ENCODE measurements at places on chromosomes 1 and 21.

GRCh38 chr1:90613371-90613770 lies 103.7 kb downstream of the BARHL2 start:
- no peak for DNase-seq

DNA sequence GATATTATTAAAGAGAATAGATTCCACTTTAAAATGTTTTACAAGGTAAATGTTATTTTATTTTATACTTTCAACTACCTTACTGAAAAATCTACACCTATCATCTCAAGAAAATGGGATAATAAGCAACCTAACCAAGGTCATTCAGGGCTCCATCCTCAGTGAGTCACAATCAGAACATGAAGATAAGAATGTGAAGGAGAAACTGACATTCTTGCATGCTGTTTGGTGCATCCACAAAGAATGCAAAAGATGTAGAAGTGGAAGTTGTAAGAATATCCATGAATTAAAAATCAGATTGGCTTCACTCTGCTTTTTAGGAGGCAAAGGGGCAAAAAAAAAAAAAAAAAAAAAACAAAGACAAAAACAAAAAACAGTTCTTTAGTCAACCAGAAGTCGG lies 6.5 kb downstream of the WARS2 start:
- no peak for DNase-seq

DNA sequence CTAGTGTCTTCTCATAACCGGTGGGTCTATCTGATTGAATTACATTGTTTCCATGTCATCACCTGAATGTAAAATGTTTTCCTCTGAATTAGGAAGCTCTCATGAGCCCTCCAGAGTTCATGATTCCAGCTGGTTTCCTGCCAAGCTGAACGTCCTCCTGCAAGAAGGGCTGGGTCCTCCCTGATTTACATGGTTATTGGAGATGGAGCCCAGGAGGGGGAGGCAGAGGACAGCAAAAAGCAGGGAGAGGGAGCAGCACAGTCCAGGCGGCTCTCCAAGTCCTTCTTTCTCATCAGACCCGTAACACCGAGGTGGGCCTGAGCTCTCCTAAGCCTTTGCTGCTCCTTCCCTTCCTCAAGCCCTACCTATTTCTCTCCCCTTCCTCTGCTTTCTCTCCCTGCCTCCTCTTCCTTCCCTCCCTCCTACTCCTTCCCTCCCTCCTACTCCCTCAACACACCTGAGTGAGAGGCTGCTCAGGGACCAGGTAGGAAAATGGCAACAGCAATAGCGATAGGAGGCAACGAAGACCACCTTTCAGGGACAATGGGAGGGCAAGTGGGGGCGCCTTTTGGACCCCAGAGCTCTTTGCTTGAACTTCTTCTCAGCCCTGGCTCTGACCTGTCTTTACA lies 265.9 kb downstream of the PRDM2 start:
- peak; percentile 57 for DNase-seq

GRCh38 chr21:38376693-38377092 lies 119.9 kb downstream of the KCNJ15 start:
- no peak for DNase-seq

DNA sequence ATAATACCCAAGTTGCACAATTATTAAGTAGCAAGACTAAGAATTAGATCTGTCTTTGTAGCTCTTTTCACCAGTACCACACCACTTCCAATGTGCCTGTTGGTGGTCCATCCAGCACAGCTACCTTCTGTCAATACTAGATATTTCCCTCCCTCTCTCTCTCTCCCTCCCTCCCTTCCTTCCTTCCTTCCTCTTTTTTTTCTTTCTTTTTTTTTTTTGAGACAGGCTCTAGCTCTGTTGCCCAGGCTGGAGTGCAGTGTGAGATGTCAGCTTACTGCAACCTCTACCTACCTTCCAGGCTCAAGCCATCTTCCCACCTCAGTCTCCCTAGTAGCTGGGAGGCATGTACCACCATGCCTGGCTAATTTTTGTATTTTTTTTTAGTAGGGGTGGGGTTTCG lies 21.1 kb downstream of the KPNA6 start:
- DNase-seq: no peak

- no peak for DNase-seq
Measured at GRCh38 chr1:175754921-175755320, 11.5 kb upstream of the TNR start.

GRCh38 chr21:45838634-45839033 lies 142.9 kb upstream of the COL6A1 start:
- DNase-seq: no peak

GRCh38 chr1:17545356-17545755 lies 5.9 kb downstream of the ARHGEF10L start:
- no peak for DNase-seq

DNA sequence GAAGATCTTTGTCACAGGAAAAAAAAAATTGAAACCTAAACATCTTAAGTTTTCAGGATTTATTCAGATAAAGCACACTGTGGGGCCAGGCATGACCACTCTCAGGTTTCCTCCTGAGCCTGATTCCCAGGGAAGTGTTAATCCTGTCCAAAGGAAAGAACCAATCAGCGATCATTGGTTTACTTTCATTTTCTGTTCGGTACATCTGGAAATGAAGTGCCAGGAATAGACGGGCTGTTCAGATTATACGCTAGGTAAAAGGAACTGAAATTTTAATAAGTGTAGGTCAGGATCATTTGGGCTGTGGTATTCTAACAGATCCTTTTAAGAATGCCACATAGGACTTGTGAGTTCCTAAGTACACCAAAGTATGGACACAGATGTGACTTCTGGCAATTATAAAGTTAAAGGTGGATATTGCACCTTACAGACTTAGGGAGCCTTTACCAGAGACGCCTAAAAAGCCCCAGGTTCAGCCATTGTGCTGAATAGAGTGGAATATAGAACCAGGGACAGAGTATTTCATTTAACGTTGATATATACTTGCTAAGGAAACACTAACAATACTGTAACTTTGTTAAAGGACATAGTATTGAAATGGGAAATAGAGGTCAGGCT lies 9.3 kb upstream of the CACYBP start:
- peak; percentile 49 for DNase-seq

GRCh38 chr1:180271272-180272255 lies 41.5 kb downstream of the LHX4 start:
- no peak for DNase-seq

DNA sequence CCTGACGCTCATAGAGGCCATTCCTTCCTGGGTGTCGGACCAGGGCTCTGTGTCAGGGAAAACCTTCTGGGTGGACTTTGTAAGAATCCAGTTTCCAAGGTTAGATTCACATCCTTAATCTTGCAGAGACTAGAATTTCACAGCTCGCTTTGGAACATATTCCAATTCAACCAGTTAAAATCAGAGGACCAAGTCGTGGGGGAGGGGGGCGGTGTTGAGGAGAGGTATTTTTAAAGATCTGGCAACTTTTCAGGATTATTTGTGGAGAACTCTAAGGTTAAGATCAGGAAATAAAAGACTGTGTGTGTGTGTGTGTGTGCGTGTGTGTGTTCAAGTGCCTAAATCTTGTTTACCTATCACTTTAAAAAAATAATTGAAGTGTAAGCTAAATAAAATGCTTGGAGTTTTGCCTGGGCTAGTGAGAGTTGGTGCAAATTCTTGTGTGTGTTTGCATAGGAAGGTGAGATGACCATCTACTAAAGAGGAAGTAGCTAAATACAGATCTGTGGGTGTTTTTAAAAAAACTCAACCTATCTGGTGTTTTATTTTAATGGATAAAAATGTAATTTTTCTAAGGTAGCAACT lies 21.8 kb downstream of the TENT5C start:
- DNase-seq: no peak

DNA sequence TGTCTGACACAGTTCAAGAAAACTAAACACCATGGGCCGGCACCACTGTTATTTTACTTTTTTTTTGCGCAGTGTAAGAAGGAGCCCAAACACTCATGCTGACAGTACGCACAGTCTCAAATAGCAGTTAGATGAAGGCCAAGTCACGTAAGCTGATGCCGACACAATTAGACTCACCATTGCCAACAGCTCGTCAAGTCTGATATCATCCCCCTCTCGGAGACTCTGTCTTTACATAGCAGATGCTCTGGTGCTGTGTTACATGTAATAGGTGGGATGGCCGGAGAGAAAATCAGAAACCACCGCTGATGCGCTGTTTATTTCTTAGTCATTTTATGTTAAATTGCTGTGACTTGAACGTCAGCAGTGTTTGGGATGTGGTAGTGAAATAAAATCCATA lies 49.3 kb downstream of the TGFB2 start:
- no peak for DNase-seq

GRCh38 chr1:147238925-147239820 lies 3.3 kb upstream of the CHD1L start:
- DNase-seq: no peak

GRCh38 chr21:38950435-38951094 lies 144.8 kb downstream of the ETS2 start:
- DNase-seq: no peak

GRCh38 chr1:160284220-160284781 lies 632 bp downstream of the PEX19 start:
- no peak for DNase-seq
